ENCODE measurements at places on chromosomes 5 and 9. TPM values are rescaled to one million over a fixed set of nuclear protein-coding genes. Genes with fewer than 3 reads are reported as not detected.

Gene LAMC3
- total RNA-seq: under 0.01 TPM

Gene EQTN
- not detected for total RNA-seq

Gene C5orf15
- 31.8 TPM for total RNA-seq

Gene HTR1A
- total RNA-seq: not detected

Data from fibroblast of lung (primary cell).